ENCODE measurements at places on chromosomes 16 and 17.
A peak's percentile ranks its signal among the peaks of the same experiment; 100 is the strongest.

DNA sequence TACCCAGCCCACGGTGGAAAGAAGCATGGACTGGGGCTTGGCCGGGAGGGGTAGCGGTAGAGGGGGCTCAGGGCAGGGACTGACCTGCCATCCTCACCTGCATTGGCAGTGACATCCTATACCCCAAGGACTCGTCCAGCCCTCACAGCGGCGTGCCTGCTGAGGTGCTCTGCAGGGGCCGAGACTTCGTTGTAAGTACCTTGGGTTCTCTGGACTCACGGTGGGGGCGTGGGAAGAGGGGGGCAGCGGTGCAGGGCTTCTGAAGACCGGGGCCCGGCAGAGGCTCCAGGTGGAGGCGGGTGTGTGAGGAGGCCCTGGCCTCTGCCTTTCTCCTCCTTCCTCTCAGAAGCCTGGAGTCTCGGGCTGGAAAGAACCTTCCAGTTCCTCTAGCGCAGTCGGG, 25.5 kb downstream of the POLR3E start:
- no peak for DNase-seq

DNA sequence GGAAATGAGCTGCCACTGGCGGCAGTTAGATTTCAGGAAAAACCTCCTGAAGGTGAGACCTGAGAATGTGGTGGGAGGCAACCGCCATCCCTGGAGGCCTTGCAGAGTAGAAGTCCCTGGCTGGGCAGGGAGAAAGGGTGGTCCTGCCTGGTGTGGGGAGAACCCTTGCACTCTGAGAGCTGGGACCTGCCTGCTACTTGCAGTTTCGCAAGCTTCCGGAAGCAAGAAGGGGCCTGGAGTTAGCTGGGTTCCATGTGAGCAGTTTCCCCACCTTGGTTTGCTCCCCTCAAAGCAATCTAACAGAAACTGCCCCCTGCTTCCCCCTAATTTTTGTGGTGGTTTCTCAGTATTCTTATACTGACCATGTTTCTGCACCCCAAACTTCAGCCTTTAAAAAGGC, 6.5 kb downstream of the ZNF629 start:
- no peak for DNase-seq

DNA sequence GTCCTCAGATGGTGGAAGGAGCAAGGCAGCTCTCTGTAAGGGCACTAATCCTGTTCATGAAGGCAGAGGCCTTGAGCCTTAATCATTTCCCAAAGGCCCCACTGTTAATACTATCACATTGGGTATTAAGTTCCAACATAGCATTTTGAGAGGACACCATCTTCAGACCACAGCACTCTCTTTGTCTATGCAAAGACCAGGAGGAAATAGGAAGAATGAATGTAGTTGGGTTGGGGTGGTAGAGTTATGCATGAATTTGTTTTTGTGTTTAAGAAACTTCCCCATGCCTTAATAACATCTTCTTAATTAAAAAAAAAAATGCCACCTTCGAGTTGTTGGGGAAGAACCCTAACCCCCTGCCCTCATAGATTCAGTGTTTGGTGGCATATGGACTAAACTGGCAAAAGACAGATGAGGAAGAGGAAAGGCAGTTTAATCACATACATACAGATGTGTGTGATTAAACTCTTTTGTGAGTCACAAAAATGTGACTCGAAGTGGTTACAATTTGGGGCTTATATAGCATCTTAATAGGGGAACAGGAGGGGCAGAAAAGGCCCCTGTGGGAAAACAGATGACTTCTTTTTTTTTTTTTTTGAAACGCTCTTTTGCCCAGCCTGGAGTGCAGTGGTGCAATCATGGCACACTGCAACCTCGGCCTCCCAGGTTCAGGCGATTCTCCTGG, 35.0 kb upstream of the SLC5A10 start:
- DNase-seq, result no peak

GRCh38 chr17:32927724-32928585, at the start of gene TMEM98:
Gene TMEM98 (plus strand): TSS chr17:32928153. CDS start chr17:32931529, 3,376 bp downstream.
- DNase-seq, result peak; percentile 75

DNA sequence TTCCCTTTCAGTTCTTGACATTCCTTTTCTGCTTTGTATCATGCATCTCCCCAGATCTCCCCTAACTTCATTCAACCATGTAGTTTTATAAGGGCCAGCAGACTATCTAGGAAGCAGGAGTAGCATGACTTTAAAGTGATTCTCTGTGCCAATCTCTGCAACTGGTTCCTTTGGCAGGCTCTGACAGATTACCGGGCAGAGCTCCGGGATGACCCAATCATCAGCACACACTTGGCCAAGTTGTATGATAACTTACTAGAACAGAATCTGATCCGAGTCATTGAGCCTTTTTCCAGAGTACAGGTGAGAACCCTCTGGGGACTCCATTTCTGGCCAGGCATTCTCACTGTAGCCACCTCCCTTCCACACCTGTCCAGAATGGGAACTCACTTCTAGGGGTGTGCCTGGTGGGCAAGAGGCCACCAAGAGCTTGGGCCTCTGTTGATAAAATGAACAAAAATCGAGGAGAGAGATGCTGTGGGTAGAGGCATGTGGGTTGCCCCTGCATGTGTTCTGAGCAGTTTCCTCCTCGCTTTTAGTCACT, 7.6 kb upstream of the CDK5R1 start:
- DNase-seq, result no peak

GRCh38 chr17:77451894-77452852, 311.4 kb downstream of the SEC14L1 start:
- DNase-seq, result peak; percentile 87

DNA sequence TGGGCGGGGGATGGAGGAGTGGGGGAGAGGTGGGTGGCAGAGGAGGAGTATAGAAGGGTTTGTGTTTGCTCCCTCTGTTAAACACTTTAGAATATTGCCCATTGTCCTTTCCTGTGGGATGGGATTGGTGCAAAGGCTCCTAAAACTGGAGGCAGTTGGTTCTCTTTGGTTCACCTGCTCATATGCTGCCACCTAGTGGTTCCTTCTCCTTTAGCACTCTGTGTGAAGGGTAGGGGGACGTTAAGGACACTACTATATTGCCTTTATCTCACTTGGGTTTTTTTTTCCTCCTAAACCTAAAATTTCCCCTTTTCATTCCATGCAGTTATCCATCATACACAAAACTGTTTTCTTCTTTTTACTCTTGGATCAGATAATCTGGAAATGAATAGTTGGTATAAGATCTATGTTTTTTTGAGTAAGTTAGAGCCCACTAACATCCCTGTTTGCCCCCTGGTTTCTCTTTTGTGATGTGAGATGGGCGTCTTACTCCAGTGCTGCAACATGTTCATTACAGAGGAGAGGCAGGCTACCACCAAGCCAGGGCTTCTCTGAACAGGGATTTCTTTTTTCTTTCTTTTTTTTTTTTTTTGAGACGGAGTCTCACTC, 23.8 kb downstream of the SNX11 start:
- peak; percentile 78 for DNase-seq

DNA sequence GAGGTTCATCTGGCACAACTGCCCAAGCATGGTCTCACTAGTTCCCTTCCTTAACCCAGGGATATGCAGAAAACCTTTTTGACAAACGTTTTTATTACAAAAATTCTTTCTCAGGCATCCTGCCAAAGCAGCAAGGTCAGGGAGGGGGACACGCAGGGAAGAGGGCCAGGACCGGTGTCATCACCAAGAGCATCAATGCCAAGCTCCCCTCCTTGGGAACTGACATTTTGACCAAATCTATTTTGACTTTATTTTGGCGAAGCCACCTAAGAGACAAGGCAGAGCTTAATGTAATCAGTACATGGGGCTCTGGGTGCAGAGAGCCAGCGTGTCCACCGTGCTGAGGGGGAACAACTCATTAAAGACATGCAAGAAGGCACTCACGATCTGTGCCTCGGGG, 265.2 kb downstream of the CBLN1 start:
- DNase-seq, result no peak

- no peak for DNase-seq
Measured at GRCh38 chr16:86244936-86245335, 265.4 kb upstream of the FOXF1 start.

- no peak for DNase-seq
Measured at GRCh38 chr16:67967183-67967957, 1.1 kb downstream of the SLC12A4 start.

GRCh38 chr17:14202388-14203166, 34.1 kb downstream of the CDRT15 start:
- no peak for DNase-seq

DNA sequence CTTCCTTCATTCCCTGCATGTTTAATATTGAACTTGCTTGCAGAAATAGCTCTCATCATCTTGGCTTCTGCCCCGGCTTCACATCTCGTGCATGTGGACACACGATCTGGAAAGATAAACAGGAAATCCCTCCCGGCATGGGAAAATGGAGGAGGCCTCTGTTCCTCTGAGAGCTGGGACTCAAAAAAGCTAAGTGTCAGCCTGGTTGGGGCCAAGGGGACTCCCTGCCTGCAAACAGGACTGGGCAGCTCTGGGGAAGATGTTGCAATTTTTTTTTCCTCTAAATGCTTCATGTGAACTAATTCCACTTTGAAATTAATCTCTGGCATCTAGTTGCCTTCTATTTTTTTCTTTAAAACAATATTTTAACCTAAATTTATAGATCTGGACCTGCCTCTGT, 24.8 kb downstream of the ITPRIPL2 start:
- peak; percentile 71 for DNase-seq

- peak; percentile 69 for DNase-seq
Measured at GRCh38 chr17:79788989-79789942, 7.6 kb downstream of the CBX8 start.

- DNase-seq, result no peak
Measured at GRCh38 chr17:51487947-51488346, 227.6 kb downstream of the UTP18 start.

- no peak for DNase-seq
Measured at GRCh38 chr17:54876656-54877195, 23.9 kb upstream of the TOM1L1 start.

Data from cardiac muscle cell (in vitro differentiated cells and primary cell).